ENCODE measurements at places on chromosomes 5 and 9.

GRCh38 chr9:112248722-112249121 lies 73.6 kb upstream of the SUSD1 start:
- DNase-seq = peak; percentile 59

GRCh38 chr9:75657015-75657414 lies 233.5 kb upstream of the PCSK5 start:
- peak; percentile 3 for DNase-seq

DNA sequence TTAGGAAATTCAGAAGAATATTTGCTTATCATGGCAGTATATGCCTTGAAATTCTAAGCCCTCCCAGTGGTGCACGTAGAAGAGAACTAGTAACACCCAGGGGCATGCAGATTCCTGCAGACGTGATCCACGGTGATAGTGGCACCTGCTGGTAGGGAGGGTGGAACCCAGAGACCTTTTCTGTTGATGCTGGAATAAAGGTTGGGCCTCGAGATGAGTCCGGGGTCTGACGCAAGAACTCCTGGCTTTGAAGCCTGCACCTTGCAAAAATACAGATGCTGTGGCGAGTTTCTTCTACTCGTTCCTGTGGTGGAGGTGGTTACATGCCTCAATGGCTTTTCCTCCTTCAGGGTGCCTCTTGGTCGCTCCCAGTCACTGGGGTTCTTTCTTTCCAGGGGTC lies 39.5 kb upstream of the PHF2 start:
- DNase-seq = no peak

GRCh38 chr9:134688661-134689320 lies 47.2 kb downstream of the COL5A1 start:
- no peak for DNase-seq

DNA sequence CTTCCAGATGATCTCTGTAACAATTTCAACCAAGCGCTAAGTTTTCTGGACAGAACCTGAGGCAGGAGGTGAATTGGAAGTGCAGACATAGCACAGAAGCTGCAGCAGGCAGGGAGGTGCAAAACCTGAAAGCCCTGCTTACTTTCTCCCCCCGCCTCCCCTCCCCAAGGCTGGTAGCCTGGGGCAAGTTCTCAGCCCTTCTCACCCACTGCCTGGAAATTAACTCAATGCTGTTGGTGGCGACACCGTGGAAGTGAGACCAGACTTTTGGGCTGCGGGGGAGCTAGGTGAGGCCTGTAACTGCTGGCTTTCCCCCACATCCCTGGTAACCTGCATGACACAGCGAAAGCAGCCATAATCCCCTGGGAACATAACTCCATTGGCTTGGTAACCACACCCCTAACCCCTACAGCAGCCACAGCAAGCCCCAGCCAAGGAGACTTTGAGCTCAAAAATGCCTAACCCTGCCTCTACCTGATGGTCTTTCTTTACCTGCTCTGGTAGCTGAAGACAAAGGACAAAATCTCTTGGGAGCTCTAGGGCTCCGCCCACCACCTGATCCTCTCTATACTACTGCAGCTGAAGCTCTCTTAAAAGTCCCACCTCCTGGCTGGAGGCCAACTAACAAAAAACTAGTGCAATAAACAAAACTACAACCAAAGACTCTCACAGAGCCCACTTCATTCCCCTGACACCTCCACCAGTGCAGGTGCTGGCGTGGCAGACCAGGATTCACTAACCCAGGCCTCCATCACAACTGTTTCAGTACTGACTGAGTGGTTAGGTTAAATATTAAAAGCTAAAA lies 11.9 kb upstream of the OR13C8 start:
- DNase-seq = no peak

DNA sequence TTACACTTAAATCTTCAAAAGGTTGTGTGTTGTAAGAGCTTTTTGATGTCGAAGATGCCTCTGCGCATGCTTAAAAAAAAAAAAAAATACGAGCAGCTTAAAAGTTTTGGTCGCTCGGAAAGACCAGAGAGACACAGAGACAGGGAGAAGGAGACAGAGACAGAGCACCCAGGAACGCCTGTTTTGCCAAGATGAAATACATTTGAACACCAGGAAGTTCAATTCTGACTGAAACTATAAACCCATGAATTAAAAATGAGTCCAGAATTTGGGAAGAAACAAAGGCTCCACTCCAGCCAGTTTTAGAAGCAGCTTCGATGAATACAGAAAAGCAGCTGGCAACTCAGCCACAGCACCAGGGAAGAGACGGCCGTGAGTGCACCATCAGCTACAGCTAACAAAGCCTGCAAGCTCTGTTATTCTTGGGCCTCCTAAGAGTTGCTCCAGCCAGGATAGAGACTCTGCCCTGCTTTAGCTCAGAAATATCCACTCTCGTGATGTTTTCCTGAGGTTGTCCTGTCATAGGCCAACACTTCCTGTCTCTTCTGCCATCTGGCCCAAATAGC lies 2.5 kb upstream of the ZNF474 start:
- DNase-seq = no peak

DNA sequence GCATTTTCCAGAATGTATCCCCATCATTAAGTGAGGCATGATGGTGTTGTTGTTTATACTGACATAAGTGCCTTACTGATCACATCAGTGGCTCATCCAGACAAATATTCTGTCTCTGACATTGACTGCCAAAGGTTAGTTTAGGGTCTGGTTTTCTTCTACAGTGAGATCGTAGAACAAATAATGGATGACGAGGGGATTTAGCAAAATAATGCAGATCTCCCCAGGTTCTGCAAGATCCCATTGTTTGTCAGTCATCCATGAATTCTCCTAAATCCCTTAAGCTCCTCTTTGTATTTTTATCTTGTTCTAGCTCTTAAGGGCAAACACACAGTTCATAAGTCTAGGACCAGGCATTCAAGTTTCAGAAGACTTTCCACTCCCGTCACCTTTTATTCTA lies 93.1 kb upstream of the DHFR start:
- DNase-seq = no peak
